Kidney (tissue), 22 donors: ENCODE measurements at places on chromosomes 7 and 10.

GRCh38 chr10:23047201-23048050 lies 48.0 kb upstream of the MSRB2 start:
- no peak for DNase-seq
- no peaks in the 10 kb centered on the region for H3K27me3 ChIP-seq
- no peaks in the 10 kb centered on the region for H3K4me1 ChIP-seq
- H3K4me3 ChIP-seq: no peak overlapping the region
- no peak overlapping the region for H3K27ac ChIP-seq

GRCh38 chr7:107051376-107051775 lies 6.9 kb downstream of the PRKAR2B start:
- no peaks in the 10 kb centered on the region for H3K36me3 ChIP-seq
- no peak overlapping the region for H3K27ac ChIP-seq
- H3K4me3 ChIP-seq: no peak overlapping the region
- DNase-seq: no peak

DNA sequence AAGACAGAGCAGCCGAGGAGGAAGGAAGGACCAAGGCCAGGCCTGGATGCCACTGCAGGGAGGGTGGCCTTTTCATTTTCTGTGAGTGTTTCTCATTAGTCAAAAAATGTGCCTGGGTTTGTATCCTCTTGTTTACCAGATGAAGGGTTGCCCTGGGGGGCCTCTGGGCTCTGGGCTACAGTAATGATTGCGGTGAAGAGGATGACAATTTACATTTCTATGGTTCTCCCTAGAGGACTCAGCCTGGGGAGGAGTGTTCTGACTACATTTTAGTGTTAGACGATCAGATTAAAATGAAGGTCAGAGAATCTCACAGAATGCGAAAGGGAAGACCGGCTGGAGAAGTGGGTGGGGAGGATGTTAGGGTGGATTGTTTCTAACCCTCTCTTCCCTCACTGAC lies 108.0 kb upstream of the KMT2C start:
- DNase-seq: no peak
- no peaks in the 10 kb centered on the region for H3K27me3 ChIP-seq
- no peaks in the 10 kb centered on the region for H3K36me3 ChIP-seq
- H3K27ac ChIP-seq: no peak overlapping the region
- H3K4me1 ChIP-seq: no peaks in the 10 kb centered on the region

DNA sequence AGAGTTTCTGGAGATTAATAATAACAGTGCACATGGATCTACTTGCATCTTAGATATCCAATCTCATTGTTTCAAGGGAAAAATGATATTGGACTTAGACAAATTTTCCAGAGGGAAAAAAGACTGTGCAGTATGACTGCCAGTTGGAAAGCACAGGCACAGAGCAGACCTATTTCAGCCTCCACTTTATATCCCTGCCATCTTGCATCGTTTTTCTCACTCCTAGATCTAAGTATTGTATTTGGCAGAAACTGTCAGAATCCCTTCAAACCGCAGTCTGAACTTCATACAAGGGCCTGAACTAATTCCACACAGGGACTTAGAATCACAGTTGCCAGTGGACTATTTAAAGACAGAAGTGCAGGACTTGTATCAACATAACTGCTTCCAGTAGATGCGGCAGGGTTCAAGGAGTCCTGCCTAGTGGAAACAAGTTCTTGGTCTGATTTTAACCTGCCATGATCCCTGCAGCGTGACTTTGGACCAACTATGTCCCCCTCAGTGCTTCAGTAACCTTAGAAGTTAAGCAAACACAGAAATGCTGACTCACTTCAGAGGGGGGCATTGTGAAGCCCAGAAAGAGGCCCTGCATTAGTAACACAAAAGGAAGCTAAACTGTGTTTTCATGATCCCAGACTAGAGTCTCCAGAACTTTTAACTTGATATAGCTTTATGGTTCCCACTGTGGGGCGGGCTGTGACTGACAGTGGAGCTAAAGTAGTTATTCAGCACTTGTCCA lies 95.7 kb upstream of the PALS2 start:
- no peaks in the 10 kb centered on the region for H3K27me3 ChIP-seq
- peaks cover 17% of the 10 kb centered on the region for H3K4me1 ChIP-seq
- peak overlapping the region; percentile 40 for H3K27ac ChIP-seq
- no peak for DNase-seq

GRCh38 chr10:63772491-63772890 lies 251.3 kb downstream of the REEP3 start:
- no peaks in the 10 kb centered on the region for H3K36me3 ChIP-seq
- DNase-seq: no peak
- no peak overlapping the region for H3K4me3 ChIP-seq
- H3K27ac ChIP-seq: no peak overlapping the region
- H3K4me1 ChIP-seq: peaks cover 2% of the 10 kb centered on the region

GRCh38 chr10:33631991-33632390 lies 297.5 kb upstream of the NRP1 start:
- H3K27me3 ChIP-seq: no peaks in the 10 kb centered on the region
- H3K4me1 ChIP-seq: no peaks in the 10 kb centered on the region
- DNase-seq: no peak

DNA sequence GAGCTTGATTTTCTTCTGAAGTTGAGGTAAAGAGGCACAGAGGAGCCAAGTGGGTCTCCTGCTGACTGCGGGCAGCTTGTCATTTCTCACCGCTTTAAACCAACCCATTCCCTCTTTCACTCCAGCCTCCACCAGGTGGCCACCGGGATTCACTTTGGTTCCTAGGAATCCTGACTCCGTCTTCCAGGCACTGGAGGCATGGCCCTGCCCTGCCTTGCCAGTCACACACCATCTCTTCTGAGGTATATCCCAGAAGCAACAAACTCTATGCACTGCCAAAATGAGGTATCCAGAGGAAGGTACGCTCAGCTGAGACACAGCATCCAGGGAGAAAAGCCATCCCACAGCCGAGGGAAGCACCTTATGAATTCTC lies 280.8 kb downstream of the TNS3 start:
- no peak overlapping the region for H3K27ac ChIP-seq
- H3K27me3 ChIP-seq: no peaks in the 10 kb centered on the region
- no peak for DNase-seq
- H3K4me3 ChIP-seq: no peak overlapping the region
- no peaks in the 10 kb centered on the region for H3K4me1 ChIP-seq

DNA sequence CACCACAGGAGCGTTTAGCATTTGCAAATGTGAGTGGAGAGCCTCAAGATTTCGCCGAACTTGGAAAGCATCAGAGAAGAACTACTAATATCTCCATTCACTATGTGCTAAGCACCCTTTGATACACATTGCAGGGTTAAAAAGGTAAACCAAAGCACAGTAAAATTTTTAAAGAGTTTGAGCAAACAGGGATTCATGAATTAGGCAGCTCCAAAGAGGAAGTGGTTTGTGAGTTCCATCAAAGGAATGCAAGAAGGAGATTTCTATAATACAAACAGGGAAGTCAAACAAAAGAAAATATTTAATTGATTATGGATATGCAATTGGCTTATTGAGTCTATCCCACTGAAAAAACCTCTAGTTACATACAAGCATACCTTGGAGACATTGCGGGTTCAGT lies 81.1 kb upstream of the TMEM72 start:
- H3K27ac ChIP-seq: no peak overlapping the region
- H3K27me3 ChIP-seq: no peaks in the 10 kb centered on the region
- no peak overlapping the region for H3K4me3 ChIP-seq
- H3K36me3 ChIP-seq: no peaks in the 10 kb centered on the region
- no peaks in the 10 kb centered on the region for H3K4me1 ChIP-seq

DNA sequence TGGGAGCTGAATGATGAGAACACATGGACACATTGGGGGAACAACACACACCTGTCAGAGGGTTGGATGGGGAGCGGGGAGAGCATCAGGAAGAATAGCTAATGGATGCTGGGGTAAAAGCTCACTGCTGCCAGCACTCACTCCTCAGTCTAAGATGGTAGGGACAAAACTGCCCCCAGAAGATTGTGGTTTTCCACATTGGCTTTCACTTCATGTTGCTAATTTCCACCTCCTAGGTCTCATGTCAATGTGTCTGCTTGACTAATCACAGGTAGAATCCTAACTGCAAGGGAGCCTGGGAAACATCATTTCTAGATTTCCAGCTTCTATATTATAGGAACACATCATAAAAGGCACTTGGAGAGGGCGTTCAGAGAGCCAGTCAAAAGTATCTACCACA lies 22.6 kb downstream of the APBB1IP start:
- no peak overlapping the region for H3K27ac ChIP-seq
- H3K36me3 ChIP-seq: no peaks in the 10 kb centered on the region
- no peaks in the 10 kb centered on the region for H3K4me1 ChIP-seq
- H3K27me3 ChIP-seq: no peaks in the 10 kb centered on the region
- H3K4me3 ChIP-seq: no peak overlapping the region

DNA sequence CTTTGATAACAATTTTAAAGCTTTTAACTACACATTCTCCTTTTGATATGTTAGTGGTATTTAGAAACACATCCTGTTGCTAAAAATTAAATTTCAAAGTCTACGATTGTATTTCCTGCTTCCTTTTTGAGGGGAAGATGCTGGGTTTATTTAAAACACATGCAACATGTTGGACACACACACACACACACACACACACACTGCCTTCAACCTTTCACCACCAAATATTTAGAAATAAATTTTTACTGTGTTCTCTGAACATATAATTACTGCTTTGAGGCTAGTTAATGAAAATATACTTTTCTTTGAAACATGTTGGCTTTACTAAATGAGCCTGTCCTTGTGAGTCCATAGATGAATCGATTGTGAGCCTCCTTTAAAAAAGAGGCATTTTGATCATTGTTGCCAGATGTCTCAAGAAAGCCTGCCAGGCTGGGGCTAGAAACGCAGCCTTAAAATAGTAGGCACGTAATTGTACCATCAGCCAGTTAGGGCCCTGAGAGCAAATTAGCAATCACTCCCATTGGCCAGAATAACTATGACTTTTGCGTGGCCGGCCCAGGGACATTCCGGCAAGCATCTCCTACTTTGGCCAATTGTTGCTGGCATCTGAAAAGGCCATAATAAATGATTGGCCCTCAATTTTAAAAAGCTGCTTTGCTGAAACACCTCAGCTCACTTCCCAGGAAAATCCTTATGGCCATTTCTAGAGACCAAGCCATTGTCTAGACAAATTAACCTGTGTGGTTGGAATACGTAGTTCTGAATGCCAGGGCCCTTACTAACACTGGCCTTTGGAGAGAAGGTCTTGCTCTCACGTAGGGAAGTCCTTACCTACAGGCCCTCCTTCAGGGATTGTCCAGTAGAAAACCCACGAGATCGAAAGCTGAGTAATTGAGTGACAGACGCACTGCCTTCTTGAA lies 9.9 kb upstream of the TEX36 start:
- H3K27ac ChIP-seq: no peak overlapping the region
- no peak for DNase-seq
- H3K4me3 ChIP-seq: no peak overlapping the region
- H3K27me3 ChIP-seq: no peaks in the 10 kb centered on the region
- H3K36me3 ChIP-seq: no peaks in the 10 kb centered on the region
- H3K4me1 ChIP-seq: peaks cover 6% of the 10 kb centered on the region

- H3K36me3 ChIP-seq: no peaks in the 10 kb centered on the region
- no peak overlapping the region for H3K4me3 ChIP-seq
- H3K27me3 ChIP-seq: no peaks in the 10 kb centered on the region
- peaks cover 13% of the 10 kb centered on the region for H3K4me1 ChIP-seq
- DNase-seq: peak; percentile 3
Observed at GRCh38 chr7:112448891-112449290, 1.4 kb upstream of the IFRD1 start.

DNA sequence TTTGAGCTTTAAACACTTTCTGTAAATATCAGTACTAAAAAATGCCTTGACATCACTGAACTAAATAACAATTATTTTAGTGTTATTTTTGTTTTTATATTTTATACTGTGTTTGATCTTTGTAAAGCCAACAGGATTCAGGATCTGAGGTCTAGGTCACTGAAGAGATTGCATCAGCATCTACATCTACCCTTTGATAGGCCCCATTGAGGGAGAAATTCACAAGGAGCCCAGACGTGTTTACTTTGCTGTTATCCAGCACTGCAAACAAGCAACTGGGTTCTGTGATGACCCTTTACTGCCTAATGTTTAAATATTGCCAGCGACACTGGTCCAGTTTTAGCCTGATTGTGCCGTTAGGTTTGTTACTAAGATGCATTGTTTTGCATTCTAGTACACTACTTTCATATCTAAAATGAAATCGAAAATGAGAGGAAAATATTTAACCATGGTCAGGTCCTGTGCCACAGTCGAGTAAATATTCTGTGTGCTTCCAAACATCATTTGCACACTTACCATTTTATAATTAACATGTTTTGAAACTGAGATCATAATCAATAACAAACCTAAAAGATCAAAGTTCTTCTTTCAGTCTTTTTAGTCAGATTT lies 48.7 kb downstream of the SP8 start:
- no peaks in the 10 kb centered on the region for H3K27me3 ChIP-seq
- no peaks in the 10 kb centered on the region for H3K4me1 ChIP-seq
- peak overlapping the region; percentile 43 for H3K4me3 ChIP-seq
- DNase-seq: no peak
- no peaks in the 10 kb centered on the region for H3K36me3 ChIP-seq
